ENCODE measurements at places on chromosomes 7 and 10. TPM values are rescaled to one million over a fixed set of nuclear protein-coding genes. Genes with fewer than 3 reads are reported as not detected.

- DNase-seq, result no peak
Observed at GRCh38 chr10:77578583-77579227, 58.9 kb downstream of the KCNMA1 start.

DNA sequence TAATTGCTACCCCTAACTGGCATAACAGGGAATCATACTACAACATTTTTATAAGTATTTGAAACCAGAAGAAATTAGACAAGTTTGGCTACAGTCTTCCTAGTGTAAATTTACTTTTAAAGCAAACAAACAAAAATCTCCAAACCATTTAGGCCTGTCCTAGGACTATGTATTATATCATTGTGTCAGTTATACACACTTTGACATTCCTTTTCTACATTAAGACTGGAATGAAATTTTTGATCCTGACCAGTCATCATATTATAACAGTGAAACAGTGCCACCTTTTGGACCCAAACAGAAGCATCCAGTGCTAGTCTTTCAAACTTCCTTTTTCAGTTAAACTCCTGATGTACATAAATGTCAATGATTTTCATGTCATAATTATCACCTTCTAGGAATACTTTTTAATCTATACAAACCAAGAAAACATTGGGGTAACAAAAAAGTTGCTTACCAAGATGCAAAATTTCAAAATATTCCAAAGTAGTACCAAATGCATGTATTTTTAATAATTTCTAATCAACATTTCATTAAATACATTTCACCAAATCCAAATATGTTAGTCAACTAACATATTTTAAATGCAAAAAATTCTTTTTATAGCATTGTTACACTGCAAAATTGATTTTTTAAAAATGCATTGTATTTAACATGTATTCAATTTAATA is 75.7 kb downstream of the IMMP2L start:
- DNase-seq, result no peak

GRCh38 chr7:15407910-15408309 is 153.9 kb downstream of the AGMO start:
- DNase-seq, result no peak

- DNase-seq, result no peak
Observed at GRCh38 chr7:42742318-42742717, 169.6 kb downstream of the C7orf25 start.

The AGMO gene
- total RNA-seq, result not detected

DNA sequence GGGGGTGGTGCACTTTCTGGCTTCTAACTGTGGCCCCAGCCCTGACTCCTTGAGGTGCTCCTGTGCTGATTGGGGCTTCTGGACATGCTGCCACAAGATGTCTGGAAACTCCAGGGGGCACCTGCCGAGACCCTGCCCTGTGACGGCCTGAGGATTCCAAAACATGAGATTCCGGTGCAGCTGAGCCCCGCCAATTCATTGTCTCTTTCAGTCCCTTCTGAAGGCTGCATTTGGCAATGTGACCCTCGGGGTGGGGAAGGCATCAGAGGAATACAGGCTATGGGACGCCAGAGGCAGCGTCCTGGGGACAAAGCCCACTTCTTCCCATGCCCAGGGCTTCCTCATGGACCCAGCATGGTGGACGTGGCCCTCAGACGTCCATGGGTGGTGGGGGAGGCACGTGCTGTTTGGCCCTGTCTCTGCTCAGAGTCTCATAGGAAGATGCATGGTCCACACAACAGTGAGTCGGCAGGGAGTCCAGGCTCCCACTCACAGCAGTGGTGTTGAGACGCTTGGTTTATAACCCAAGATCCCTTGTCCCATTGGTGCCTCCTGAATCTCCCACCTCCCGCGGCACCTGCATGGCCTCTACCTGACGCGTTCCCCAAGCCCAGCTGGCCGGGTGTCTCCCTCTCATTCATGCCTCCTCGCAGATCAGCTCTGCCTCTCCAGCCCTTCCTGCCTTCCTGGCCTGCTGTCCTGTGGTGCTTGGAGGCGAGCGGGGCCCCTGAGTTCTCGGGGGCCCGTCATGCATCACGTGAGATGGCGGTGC is 129.9 kb downstream of the WDR37 start:
- DNase-seq, result peak; percentile 32

GRCh38 chr10:102157224-102157623 is 5.0 kb downstream of the NOLC1 start:
- DNase-seq, result no peak

DNA sequence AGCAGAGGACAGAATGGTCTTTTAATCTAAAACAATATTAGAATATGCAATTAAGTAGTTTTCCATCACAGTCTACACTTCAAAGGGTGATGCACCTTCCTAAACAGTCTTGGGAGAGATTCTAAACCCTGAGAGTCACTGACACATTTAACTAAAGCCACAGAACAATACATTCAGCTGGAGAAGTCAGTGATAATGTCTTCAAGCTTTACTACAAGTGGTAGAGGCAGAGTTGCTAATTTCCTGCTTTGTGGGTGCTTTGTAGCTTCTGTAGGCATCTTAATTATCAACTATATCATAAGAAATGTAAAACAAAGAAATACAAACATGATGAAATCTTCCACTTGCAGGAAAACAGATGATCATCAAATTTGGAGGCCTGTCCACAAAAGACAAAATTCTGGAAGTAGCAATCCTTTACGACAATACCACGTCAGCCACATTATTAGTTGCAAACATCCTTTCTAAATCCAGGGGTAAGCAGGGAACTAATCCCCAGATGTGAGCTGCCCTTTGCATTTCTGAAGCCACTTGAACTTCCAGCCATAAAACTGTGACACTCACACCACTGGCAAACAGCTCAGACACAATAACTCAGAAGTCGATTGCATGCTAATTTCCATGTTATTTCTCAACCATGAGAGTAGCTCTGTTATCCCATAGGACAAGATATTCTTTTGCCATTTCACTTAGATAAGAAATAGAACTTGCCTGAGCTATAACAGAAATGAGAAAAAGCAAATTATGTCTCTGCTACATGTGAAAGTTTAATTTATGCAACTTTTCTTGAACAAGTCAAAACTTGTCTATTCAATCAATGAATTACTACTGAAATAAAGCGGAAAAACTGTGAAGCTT is 212.2 kb downstream of the FAM107B start:
- DNase-seq, result no peak

GRCh38 chr10:128645486-128645885 is 519.3 kb upstream of the MKI67 start:
- DNase-seq, result no peak

GRCh38 chr7:108467391-108467790 is 11.2 kb upstream of the NRCAM start:
- no peak for DNase-seq

GRCh38 chr10:28214219-28214618 is 88.6 kb downstream of the MPP7 start:
- DNase-seq, result no peak

The SLK gene
- 45.5 TPM for total RNA-seq
